ENCODE measurements at places on chromosomes 7 and 10.

DNA sequence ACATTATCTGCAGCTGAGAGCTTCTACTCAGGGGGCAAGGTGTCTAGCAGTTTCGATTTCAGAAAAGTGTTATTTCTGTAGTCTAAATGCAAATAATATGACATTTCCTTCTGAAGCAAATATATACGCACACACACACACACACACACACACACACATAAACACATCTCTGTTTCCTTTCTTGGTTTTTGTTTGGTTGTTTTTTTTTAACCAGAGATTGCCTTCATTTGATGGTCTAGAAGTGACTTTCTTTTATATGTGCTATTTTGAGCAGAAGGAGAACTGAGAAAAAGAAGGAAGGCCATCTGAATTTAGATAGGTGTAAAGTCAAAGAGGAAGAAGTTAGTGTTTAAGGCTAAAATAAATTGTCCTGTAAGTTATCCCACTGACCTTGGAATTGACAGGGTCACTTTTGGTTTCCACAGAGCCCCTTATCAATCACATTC, 142.2 kb downstream of the TRIL start:
- no peak for DNase-seq

GRCh38 chr7:33276325-33276724, 147.0 kb downstream of the BBS9 start:
- DNase-seq, result no peak

GRCh38 chr7:37832194-37832593, 16.2 kb upstream of the NME8 start:
- no peak for DNase-seq

GRCh38 chr7:153396475-153396874, 636.9 kb downstream of the ACTR3B start:
- no peak for DNase-seq

- DNase-seq, result no peak
Observed at GRCh38 chr10:49296382-49296781, 2.6 kb upstream of the C10orf71 start.

Measured in stimulated activated CD4-positive, alpha-beta T cell treated with anti-CD3 and anti-CD28 coated beads, Interleukin-2, amount 100 ng/mL, for 24 hours (primary cell).